ENCODE measurements at places on chromosomes 6 and 20.

GRCh38 chr20:49937027-49937929 is 1.1 kb downstream of the RNF114 start:
- no peak for DNase-seq

GRCh38 chr20:24598346-24598745 is 128.9 kb downstream of the SYNDIG1 start:
- no peak for DNase-seq

DNA sequence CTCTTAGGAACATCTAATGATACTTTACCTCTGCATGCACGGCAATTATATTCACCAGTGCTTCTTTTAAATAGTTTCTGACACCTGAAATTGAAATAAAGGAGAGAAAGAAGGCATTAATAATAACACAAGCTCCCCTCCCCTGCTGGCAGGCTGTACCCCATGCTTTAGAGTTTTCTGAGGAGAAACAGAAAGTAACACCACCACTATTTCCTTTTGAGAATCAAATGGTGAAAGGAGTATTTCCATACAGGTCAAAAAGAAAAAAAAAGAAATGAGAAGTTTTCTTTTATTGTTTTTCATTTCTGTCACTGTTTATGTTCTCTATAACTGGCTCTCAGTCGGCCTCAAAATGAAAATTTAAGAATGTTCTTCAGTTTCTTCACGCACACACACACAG is 108.1 kb downstream of the IRF4 start:
- DNase-seq: no peak

GRCh38 chr20:4161401-4162251 is 146.3 kb upstream of the RNF24 start:
- no peak for DNase-seq

GRCh38 chr6:155106456-155107115 is 111.5 kb downstream of the TIAM2 start:
- DNase-seq: no peak

DNA sequence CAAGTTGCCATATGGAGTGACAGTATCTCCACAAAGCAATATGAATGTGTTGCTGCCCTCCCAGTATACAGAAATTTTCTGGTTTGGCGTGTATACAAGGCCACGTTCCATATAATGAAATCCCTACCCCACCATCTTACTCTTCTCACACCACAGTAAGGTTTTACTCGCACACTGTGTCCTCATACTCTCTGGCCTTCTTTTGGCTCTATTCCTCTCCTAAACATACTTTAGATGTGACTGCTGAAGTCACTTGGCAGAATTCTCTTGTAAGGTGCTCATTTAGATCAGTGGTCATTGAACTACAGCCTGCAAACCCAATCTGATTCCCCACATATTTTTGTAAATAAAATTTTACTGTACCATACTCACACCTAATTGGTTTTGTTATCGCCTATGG is 123.2 kb downstream of the RFPL4B start:
- DNase-seq: no peak

DNA sequence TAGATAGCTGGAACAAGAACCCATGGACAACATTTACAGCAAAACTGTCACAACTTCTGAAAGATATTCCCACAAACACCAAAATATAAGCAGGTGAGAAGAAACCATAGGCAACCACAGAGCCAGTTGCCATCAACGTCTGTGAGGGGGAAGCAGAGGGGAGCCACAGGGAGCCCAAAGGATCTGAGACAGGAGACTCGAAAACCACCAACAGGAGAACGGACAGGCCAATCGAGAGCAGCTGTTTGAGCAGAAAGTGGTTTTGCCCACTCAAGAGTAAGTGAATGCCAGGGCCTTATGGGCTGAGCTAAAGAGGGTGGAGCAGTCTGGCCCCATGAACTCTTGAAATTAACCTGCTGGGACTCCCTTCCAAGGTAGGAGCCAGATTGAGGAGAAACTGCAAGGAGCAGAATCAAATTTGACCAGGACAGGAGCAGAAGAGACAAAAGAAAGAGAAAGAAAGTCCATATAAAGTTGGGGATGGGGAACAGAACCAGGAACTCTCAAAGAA is 195.4 kb downstream of the ANKRD60 start:
- no peak for DNase-seq
